ENCODE measurements at places on chromosomes 3 and 15.
A peak's percentile ranks its signal among the peaks of the same experiment; 100 is the strongest.

- DNase-seq = no peak
Observed at GRCh38 chr15:65450556-65450955, 27.8 kb upstream of the IGDCC4 start.

DNA sequence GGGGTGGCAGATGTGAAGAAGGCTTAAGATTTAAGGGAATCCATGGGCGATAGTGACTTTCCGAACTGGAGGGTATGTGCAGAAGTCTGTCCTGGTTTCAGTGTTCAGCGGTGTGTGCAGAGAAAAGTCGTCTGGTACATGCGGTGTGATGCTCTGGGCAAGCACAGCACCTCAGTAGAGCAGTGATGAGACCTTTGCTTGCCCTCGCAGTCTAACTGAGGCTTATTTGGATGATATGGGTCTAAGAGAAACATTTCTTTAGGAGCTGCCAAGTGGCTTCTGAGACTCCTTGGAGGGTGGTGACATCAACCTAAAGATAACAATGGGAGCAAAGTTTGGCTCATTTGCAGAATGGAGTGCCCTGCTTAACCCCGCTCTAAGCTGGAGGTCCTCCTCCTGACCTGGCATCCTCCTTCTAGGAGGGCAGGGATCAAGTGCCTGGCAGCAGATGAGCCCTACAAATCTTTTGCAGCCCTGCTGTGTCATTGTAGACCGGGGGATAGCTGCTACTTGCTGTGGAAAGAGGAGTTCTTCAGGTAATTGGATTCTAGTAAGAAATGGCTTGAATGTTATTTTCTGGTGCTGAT lies 228.1 kb upstream of the AZI2 start:
- no peak for DNase-seq

DNA sequence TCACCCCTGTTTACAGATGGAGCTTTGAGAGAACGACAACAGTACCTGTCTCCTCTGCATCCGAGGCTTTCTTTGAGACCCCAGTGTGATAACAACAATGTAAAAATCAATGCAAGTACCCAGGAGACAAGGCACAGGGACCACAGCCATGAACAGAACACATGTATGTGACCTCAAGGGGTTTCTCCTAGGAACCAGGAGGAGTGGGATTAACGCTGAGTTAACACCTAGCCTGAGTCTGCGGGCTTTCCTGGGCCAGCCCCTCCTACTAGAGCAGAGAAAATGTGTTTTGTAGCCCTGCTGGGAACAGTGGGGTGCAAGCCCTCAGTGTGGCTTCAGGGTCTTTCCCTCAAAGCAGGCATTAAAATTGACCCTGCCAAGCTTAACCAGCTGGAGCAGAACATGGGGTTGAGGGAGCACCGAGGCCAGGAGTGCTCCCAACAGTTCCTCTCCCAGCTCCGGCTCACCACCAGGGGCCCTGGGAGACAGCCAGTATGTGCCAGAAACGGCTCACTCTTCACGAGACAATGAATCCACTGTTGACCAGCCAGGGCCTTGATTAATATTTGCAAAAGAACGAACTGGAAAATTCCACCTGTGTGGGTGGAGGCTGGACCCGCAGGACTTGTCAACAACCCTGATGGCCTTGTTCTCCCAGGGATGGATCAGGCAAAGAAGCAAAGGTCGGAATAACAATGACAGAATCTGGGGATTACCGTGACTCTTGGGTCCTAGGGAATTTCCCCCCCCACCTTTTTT lies 3.6 kb downstream of the CHDH start:
- DNase-seq = no peak

DNA sequence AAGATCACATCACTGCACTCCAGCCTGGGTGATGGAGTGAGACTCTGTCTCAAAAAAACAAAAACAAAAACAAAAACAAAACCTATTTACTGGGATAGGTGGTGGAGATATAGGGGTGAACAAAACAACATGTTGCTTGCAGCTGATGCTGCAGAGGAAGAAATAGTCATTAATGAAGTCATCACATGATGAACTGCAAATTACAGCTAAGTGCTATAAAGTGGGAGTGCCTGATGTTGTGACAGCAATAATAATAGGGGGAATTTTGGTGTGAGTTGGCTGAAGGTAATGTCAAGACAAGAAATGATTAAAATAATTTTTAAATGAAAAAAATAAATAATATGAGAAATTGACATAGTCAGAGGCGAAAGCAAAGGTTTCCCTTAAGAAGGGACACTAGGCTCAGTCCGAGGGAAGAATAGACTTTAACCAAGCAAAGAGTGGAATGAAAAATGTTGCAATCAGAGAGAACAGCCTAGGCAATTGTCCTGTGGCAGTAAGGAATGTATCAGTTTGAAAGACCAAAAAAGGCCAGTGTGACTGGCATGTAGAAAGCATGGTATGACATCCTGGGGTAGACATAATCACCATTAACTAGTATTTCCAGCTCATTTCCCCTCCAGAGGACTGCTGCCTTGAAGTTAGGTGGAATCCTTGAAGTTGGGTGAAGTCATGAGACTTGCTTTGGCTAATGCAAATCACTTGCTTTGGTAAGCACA lies 14.7 kb upstream of the PIK3CB start:
- DNase-seq = no peak

DNA sequence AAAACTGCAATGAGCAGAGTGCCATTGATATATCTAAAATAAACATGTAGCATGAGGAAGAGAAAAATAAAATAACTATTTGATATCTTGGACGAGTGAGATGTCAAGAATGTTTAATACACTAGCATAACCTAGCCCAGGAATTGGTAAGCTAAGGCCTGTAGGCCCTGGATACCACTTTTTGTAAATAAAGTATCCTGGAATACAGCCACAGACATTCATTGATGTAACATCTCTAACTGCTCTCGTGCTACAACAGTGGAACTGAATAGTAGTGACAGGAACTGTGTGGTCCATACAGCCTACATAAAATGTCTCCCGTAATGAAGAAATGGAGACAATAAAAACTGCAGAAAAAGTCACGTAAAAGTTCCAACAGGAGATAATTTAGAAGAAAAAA lies 869.0 kb downstream of the AGBL1 start:
- no peak for DNase-seq

DNA sequence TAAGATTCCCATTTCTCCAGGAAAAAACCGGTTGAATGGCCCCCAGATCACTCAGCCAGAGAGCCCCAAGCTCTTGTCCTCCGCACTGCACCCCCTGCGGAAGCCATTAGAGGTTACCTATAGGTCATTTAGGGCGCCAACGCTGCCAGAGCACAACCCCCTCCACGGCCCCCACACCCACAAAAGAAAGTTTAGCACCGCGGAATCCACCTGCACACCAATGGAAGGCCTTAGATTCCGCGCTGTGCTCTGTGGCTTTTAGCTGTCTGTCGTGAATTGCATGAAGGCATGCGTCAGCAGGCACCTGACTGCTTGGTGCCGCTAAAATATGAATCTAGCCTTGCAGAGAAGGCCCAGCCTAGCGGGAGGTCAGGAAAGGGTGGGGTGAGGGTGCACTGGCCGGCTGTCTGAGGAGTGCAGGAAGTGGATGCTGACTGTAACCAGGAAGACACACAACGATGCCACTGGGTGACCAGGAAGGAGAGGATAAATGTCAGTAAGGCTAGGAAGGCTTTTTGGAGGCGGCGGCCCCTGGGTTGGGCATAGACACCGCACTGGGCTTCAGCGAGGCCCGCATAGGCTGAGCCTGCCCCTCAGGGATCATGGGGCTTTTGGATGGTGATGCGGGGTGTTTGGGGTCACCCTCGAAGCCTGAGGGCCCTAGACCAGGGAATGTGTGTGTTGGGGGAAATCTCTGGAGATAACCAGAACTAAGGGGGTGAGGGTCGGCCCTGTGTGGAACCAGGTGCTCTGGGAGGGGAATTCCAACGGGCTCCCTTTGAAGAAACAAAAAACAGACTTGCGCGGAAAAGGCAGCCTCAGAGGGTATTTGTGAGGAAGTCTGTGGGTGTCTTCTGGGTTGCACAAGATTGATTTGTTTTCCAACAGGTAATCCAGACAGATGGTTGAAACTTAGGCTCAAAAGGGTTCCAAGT lies 976 bp upstream of the NUP210 start:
- DNase-seq = peak; percentile 65

GRCh38 chr3:149662240-149662887 lies 4.5 kb upstream of the WWTR1 start:
- no peak for DNase-seq

- no peak for DNase-seq
Observed at GRCh38 chr3:60096403-60096802, 1046.6 kb upstream of the CFAP20DC start.

DNA sequence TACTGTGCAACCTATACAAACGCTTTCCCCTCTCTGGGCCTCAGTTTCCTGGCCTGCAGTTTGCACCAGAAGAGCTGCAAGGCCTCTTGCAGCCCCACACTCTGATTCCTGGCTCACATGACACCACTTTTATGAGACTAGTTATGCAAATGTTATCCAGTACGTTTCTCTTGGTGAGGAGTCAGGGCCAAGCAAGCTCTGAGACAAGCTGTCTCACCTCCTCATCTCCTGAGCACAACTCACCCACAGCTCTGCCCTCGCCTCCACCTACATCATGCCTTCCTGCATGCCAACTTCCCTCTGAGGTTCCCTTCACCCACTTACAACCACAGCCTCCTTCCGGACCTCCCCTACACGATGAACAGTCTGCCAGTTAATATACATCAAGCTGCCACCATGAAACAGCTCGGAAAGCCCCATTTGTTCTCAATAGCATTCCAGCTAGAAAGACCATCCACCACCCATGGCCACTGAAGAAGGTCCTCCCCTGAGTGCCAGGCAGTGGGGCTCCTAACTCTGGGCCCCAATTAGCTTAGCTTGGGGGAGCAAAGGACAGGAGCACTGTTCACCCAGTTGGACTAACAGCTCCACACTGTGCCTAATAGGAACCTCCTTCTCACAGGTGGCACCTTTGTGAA lies 25.0 kb downstream of the CRYGS start:
- DNase-seq = no peak

GRCh38 chr15:39869254-39869653 lies 50.8 kb downstream of the GPR176 start:
- DNase-seq = no peak

GRCh38 chr15:20295238-20295811 lies 246.3 kb downstream of the GOLGA6L6 start:
- DNase-seq = no peak

GRCh38 chr3:30664459-30664858 lies 58.1 kb downstream of the TGFBR2 start:
- no peak for DNase-seq

GRCh38 chr3:129690406-129690805 lies 83.9 kb upstream of the PLXND1 start:
- DNase-seq = peak; percentile 5

Data from stimulated activated CD4-positive, alpha-beta T cell treated with anti-CD3 and anti-CD28 coated beads, Interleukin-4, amount 100 ng/mL, for 48 hours (primary cell).